Colonic mucosa (tissue), 4 donors: ENCODE measurements at places on chromosomes 7 and 10. TPM values are rescaled to one million over a fixed set of nuclear protein-coding genes. Genes with fewer than 3 reads are reported as not detected.

DNA sequence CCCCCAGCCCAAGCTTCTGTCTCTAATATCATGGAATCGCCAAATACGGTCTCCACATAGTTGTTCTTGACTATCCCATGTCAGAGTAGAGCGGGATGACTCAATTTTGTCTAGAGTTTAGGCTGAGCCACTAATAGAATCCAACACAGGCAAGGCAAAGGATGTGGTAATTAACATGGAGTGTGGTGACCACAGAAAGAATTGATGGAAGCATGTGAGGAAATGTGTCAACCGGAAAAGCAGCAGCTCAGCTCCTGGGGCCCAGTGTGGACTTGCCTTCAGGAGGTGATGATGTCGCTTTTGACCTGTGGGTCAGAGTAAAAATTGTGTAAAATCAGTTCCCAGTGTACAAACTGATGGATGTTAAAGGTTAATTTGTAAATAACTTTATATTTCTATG lies 139.3 kb upstream of the KLF6 start:
- no peaks in the 10 kb centered on the region for H3K4me1 ChIP-seq
- H3K4me3 ChIP-seq = no peak overlapping the region
- no peaks in the 10 kb centered on the region for H3K36me3 ChIP-seq
- no peaks in the 10 kb centered on the region for H3K27me3 ChIP-seq
- no peak overlapping the region for H3K27ac ChIP-seq
- no peak for DNase-seq

DNA sequence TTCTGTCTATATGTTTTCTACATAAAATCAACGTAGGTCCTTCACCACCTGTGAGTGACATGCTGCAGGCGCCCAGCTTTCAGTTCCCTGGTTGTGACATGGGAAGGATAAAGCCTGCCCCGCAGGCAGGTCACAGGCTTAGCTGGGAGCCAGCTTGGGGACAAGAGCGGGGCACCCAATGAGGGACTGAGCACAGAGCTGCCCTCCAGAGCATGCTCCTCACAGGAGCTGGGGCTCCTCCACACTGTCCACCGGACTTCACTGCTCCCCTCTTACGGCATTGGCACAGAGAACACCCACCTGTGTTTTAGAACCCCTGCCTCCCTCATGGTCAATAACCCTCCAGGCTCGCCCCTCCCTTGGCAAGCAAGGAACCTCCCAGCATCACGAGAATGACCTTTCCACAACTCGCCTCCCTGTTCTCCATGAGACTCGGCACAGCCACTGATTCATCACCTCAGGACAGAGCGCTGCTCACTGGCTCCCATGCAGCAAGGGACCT lies 187.1 kb downstream of the TNS3 start:
- no peak overlapping the region for H3K4me3 ChIP-seq
- H3K27me3 ChIP-seq = no peaks in the 10 kb centered on the region
- H3K4me1 ChIP-seq = no peaks in the 10 kb centered on the region
- H3K27ac ChIP-seq = no peak overlapping the region
- peaks cover 8% of the 10 kb centered on the region for H3K36me3 ChIP-seq

OGDHL gene
- total RNA-seq = 3.2 TPM

GRCh38 chr7:74362266-74362665 lies 73.1 kb downstream of the CLIP2 start:
- H3K36me3 ChIP-seq = peaks cover 9% of the 10 kb centered on the region
- H3K4me1 ChIP-seq = no peaks in the 10 kb centered on the region
- no peak for DNase-seq
- no peaks in the 10 kb centered on the region for H3K27me3 ChIP-seq
- no peak overlapping the region for H3K27ac ChIP-seq

- DNase-seq = no peak
- no peaks in the 10 kb centered on the region for H3K27me3 ChIP-seq
- H3K4me1 ChIP-seq = no peaks in the 10 kb centered on the region
- H3K27ac ChIP-seq = no peak overlapping the region
- H3K36me3 ChIP-seq = no peaks in the 10 kb centered on the region
Observed at GRCh38 chr7:39394105-39394680, 172.0 kb upstream of the YAE1 start.

BMPER gene
- 0.85 TPM for total RNA-seq
